Activated CD4-positive, alpha-beta T cell treated with anti-CD3 and anti-CD28 coated beads for 4 hours (primary cell): ENCODE measurements at places on chromosomes 6 and 20.

DNA sequence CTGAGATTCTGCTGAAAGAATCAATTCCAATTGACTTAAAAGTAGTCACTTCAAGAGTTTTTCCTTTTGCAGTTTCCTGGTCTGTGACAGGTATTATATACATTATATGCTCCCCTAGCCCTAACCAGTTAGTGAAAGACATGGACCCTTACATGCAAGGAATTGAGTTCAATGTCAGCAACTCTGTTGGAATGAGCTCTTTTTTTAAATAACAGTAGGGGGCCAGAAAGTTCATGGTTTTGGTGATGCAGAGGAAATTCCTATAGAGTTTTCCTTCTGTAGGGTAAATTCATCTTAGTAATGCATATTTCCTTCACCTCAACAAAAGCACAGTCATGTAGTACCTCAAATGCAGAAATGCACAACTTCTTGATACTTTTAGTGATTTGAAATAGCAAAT, 172.2 kb downstream of the KIF6 start:
- DNase-seq = no peak

GRCh38 chr20:48282591-48283228, 497.4 kb upstream of the SULF2 start:
- DNase-seq = no peak

- no peak for DNase-seq
These were observed 5.2 kb downstream of the MDC1 start for GRCh38 chr6:30711758-30712380.

DNA sequence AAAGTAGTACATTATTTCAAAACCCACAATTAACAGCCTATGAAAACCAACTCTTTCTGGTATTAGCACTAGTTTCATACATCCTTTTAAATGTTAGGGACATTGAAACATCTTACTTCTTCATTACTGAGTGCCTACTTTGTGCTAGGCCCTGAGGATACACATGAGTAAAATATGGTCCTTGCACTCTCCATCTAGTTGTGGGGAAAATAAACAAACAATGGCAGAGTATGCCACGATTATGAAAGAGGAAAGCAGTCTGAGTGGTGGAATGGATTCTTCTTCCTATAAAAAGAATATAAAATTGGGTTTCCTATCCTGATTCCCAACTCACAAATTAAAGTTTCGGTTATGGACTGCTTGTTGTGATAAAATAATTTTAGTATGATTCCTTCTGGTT, 84.9 kb downstream of the ATXN1 start:
- DNase-seq = no peak

DNA sequence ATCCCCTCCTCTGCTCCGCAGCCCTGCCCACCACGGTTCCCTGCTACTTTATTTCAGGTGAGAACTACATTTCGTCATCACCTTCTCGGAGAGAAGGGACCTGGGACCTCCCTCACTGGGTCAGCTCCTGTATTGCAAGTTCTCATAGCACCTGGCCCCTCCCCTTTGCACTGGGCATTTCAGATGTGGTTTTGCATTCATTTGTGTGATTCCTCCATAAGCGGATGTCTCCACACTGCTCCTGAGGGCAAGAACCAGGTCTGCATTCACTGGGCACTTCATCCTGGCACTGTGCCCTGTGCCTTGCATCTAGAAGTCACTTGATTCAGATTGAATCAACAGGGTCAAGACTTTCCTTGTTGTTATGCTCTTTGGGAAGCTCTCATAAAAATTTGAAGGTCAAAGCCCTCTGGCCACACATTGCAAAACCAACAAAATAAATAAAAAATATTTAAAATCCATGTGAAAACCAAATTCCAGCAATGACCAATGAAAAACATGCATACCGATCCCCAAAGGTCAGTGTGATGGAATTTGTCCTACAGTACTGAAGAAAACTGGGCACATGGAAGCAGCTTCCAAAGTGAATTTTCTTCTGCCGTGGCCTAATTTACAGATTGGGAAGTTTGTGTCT, 89.1 kb upstream of the F13A1 start:
- no peak for DNase-seq

GRCh38 chr6:45423111-45423823, 45.5 kb upstream of the SUPT3H start:
- DNase-seq = no peak

GRCh38 chr6:1527073-1527457, 82.7 kb upstream of the FOXC1 start:
- DNase-seq = peak; percentile 30

GRCh38 chr6:33201935-33202334, 1.3 kb downstream of the SLC39A7 start:
- DNase-seq = no peak

- no peak for DNase-seq
These were observed 5.2 kb downstream of the MBOAT1 start for GRCh38 chr6:20207088-20207418.

DNA sequence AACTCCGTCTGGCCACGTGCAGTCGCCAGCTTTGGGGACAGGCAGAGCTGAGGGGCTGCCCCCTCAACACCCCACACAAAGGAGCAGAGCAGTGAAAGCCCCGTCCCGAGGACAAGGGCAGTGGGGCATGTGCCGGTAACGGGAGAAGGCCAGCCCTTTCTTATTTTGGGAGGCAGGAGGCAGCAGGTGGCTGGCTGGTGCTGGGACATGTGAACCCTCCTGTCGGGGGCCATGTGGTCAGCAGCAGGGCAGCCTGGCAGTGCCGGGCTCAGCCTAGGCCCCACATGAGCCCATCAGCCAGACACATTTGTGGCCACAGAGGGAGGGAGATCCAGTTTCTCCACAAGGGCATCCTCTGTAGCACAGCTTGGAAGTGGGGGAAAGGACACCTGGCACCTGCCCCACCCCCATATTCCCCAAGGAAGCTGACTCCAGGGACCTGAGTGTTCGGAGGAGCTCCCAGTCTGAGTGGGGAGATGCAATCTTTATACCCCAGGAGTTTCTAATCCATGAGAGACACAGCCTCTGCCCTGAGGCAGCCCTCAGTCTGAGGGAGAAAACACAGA, 137.6 kb downstream of the MRPL14 start:
- DNase-seq = no peak
